CD8-positive, alpha-beta memory T cell (primary cell): ENCODE measurements at places on chromosomes 5 and 9.

GRCh38 chr5:66337626-66338226 is 193.6 kb downstream of the SREK1 start:
- no peaks in the 10 kb centered on the region for H3K4me1 ChIP-seq
- no peak overlapping the region for H3K27ac ChIP-seq
- H3K4me3 ChIP-seq = no peak overlapping the region
- no peaks in the 10 kb centered on the region for H3K36me3 ChIP-seq
- H3K27me3 ChIP-seq = no peaks in the 10 kb centered on the region
- no peak for DNase-seq

DNA sequence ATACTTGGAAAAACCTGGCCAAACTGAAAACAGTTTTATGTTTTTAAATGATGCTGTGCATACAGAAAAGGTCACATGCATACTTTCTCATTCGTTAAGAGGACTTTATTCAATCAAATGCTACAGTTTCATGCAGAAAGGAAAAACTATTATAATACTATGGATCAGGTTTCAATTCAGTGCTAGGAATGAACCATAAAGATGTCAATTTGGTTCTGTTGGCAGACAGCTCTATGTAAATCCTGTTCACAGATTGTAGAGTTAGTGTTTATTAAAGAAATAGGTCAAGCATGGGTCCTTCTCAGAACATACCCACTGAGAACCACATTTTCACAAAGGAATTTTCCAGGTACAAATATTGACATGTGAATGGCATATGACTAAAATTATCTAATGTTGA is 57.1 kb downstream of the RETREG1 start:
- no peaks in the 10 kb centered on the region for H3K4me1 ChIP-seq
- H3K36me3 ChIP-seq = no peaks in the 10 kb centered on the region
- no peak overlapping the region for H3K4me3 ChIP-seq
- H3K27me3 ChIP-seq = no peaks in the 10 kb centered on the region
- H3K27ac ChIP-seq = no peak overlapping the region
- no peak for DNase-seq

DNA sequence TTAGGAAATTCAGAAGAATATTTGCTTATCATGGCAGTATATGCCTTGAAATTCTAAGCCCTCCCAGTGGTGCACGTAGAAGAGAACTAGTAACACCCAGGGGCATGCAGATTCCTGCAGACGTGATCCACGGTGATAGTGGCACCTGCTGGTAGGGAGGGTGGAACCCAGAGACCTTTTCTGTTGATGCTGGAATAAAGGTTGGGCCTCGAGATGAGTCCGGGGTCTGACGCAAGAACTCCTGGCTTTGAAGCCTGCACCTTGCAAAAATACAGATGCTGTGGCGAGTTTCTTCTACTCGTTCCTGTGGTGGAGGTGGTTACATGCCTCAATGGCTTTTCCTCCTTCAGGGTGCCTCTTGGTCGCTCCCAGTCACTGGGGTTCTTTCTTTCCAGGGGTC is 39.5 kb upstream of the PHF2 start:
- H3K27ac ChIP-seq = no peak overlapping the region
- no peak for DNase-seq
- H3K36me3 ChIP-seq = peaks cover 27% of the 10 kb centered on the region
- H3K4me3 ChIP-seq = no peak overlapping the region

DNA sequence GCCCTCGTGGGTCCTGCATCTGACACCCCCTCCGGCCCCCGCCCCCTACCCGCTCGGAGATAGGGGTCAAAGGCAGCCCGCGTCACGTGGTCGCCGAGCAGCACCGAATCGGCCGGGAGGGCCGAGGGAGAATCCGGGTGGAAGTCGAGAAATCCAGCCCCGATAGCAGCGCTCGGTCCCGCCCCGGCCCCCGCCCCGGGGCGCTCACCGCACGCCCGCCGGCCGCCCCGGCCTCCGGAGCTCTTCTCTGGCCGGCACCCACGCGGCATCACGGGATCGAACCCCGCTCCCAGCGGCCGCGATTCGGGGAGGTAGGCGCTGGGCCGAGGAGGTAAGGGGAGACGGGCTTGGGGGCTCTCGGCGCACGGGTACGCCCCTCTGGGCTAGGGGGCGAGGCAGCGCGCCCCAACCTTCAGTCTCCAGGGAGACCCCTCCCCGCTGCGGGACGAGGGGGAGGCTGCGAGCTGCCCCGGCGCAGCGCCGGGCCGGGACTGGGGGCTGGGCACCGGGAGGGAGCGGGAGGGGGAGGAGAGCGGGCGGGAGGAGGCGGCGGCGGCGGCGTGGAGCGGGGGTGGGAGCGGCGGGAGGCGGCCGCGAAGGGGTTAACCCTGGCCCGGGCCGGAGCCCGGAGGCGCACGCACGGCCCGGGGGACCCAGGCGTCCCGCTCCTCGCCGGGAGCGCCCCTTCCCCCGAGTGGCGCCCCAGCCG is 22.1 kb upstream of the NDST1 start:
- peaks cover 4% of the 10 kb centered on the region for H3K27me3 ChIP-seq
- peak; percentile 9 for DNase-seq

DNA sequence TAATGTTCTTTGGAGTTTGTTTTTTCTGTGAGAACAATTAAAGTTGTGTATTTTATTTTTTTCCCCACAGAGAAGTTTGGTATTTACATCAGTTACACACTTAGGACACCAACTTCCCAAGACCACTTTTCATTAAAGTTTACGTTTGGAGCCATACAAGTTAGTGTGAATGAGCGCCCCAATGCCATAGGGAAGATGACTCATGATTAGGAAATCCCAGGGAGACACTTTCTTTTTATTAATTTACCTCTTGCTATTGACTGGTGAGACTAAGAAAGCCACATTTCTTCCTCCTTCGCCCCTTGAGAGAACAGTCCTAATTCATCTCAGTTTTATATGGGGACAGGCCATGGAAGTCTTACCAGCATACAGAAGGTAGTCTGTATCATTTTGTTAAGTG is 57.1 kb downstream of the EDIL3 start:
- H3K27ac ChIP-seq = no peak overlapping the region
- DNase-seq = no peak
- H3K36me3 ChIP-seq = no peaks in the 10 kb centered on the region
- H3K27me3 ChIP-seq = no peaks in the 10 kb centered on the region
- no peak overlapping the region for H3K4me3 ChIP-seq

DNA sequence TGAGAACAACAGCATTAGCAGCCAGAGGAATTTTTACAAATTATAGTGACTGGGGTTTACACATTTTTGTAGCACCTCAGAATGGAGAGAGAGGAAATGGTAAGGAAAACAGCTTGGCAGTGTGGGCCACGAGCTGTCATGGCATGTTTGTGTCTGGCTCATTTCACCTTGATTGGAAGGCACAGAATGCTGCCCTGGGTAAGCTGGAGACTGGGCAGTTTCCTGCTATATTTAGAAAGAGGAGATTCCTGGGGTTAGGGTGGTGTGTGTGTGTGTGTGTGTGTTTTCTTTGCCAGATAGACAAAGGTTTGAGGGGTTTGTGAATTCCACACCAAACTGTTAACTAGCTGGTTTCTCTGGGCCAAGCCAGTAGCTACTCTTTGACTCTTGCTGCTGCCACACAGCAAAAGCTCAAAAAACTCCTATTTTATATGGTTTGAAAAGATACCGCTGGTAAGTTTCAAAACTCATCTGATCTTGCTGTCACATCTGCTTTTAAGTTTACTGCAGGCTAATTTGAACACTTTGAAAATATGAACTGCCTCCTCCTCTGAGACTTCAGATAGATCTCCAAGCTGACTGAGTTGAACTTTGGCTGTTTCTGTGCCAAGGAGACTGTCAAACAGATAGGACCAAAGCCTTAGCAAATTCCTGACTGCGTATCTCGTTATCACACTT is 9.1 kb downstream of the ARHGAP26 start:
- peaks cover 48% of the 10 kb centered on the region for H3K4me1 ChIP-seq
- no peak for DNase-seq
- H3K4me3 ChIP-seq = no peak overlapping the region

GRCh38 chr9:131228988-131229387 is 47.3 kb downstream of the FAM78A start:
- H3K27ac ChIP-seq = no peak overlapping the region
- peaks cover 23% of the 10 kb centered on the region for H3K36me3 ChIP-seq
- no peak overlapping the region for H3K4me3 ChIP-seq
- no peaks in the 10 kb centered on the region for H3K27me3 ChIP-seq

DNA sequence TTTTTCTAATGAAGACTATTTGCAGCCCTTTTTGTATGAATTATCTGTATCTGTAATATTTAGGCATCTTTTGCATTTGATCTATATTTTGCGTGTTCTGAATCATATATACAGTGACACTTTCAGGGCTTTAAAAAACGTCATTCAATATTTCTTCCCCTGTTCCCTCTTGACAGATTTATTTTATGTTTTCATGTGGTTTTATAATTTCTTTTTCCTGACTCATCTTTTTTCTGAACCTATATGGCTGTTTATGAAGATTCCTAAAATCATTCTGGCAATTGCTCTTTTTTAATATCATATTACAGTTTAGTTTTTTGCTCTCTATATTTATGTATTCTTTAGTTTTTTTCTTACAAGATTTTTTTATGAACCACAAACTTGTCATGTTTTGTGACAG is 67.6 kb downstream of the SMARCA2 start:
- H3K36me3 ChIP-seq = peaks cover 54% of the 10 kb centered on the region
- no peaks in the 10 kb centered on the region for H3K4me1 ChIP-seq
- no peak overlapping the region for H3K4me3 ChIP-seq
- H3K27ac ChIP-seq = no peak overlapping the region
- no peaks in the 10 kb centered on the region for H3K27me3 ChIP-seq

DNA sequence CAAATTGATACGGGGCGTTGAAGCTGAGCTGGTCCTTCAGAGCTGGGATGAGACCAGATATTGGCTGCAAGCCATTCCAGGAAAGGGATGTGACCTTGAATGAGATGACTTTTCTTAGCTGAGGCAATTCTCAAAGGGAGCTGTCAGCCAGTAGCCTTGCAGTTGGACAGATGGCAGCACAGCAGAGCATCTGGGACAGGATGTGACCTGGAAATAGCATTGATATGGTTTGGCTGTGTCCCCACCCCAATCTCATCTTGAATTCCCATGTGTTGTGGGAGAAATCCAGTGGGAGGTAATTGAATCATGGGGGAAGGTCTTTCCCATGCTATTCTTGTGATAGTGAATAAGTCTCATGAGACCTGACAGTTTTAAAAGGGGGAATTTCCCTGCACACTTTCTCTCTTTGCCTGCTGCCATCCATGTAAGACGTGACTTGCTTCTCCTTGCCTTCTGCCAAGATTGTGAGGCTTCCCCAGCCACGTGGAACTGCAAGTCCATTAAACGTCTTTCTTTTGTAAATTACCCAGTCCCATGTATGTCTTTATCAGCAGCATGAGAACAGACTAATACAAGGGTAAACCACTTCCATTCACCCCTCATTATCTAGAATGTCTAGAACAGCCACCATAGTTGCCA is 19.8 kb upstream of the MTX3 start:
- H3K36me3 ChIP-seq = no peaks in the 10 kb centered on the region
- no peaks in the 10 kb centered on the region for H3K4me1 ChIP-seq
- no peaks in the 10 kb centered on the region for H3K27me3 ChIP-seq
- DNase-seq = no peak
- no peak overlapping the region for H3K27ac ChIP-seq
- H3K4me3 ChIP-seq = no peak overlapping the region

DNA sequence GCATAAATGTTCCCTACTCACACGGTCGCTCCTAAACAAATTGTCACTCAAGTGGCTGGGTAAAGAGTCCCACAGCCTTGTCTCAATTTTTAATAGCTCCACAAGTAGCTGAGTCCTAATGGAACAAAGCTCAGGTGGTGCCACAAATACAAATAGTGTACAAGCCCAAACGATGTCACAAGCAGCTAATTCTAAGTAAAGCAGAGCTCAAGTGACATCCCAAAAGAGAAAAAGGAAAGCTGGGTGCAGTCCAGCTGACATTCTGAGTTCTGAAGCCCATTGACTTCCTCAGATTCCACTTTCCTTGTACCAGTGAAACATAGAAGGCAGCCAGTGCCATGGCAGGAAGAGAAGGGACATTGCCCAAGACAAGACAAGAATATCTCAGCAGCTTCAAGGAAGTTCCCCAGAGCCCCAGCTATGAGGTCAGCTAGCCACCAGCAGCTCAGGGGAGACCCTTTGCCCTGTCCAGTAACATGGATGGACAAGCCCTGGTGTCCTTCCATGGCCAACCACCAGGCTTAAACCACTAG is 231.2 kb upstream of the SGCD start:
- H3K4me1 ChIP-seq = no peaks in the 10 kb centered on the region
- H3K27ac ChIP-seq = no peak overlapping the region
- DNase-seq = no peak
- no peak overlapping the region for H3K4me3 ChIP-seq
- no peaks in the 10 kb centered on the region for H3K27me3 ChIP-seq
- H3K36me3 ChIP-seq = no peaks in the 10 kb centered on the region

GRCh38 chr9:129783516-129784361 is 19.2 kb upstream of the TOR1B start:
- H3K4me1 ChIP-seq = no peaks in the 10 kb centered on the region
- H3K27me3 ChIP-seq = no peaks in the 10 kb centered on the region
- DNase-seq = peak; percentile 79
- H3K27ac ChIP-seq = no peak overlapping the region

- no peak overlapping the region for H3K27ac ChIP-seq
- H3K27me3 ChIP-seq = no peaks in the 10 kb centered on the region
- no peaks in the 10 kb centered on the region for H3K36me3 ChIP-seq
- no peak overlapping the region for H3K4me3 ChIP-seq
- H3K4me1 ChIP-seq = no peaks in the 10 kb centered on the region
Measured at GRCh38 chr9:3586066-3586465, 60.3 kb upstream of the RFX3 start.

DNA sequence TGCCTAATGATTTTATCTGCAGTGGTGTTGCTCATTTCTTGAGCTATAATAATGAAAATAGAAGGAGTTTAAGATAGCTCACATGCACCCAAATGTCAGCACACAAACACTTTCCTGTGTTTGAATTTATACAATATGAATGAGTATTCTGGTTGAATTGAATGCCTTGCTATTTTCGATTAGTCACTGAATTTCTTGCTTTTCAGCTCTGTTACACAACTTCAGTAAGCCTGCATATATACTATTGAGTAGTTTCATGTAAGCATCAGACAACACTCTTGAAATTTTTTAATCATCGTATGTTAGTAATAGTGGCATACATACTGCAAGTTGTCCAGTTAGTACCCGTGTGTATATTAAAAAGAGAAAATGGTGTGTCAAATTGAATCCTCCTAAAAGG is 281.5 kb upstream of the GRIA1 start:
- no peaks in the 10 kb centered on the region for H3K36me3 ChIP-seq
- no peaks in the 10 kb centered on the region for H3K4me1 ChIP-seq
- no peaks in the 10 kb centered on the region for H3K27me3 ChIP-seq

- no peak overlapping the region for H3K4me3 ChIP-seq
- H3K27me3 ChIP-seq = no peaks in the 10 kb centered on the region
Measured at GRCh38 chr9:29564564-29564963, 1991.3 kb upstream of the C9orf72 start.

DNA sequence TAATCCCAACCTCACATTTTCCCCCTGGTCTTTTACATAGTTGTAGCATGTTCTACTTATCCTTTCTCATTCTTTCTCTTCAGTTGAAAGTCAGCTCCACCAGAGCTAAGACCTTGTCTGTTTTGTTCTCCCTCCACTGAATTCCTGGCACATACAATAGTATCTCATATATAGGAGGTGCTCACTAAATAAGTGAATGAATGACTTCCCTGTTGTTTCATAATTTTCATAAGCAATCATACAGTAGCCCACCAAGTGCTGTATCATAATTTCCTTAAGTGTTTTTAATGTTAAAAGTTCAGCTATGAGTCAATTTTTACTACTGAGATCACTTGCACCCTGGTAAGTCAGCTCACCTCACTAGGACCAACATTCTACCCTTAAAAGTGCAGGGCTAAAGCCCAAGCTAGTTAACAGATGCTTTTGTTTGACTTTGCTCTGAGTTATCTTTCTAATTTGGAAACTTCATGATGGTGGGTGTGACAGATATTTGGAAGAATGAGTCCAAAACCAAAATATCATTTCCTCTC is 27.6 kb downstream of the TMEM245 start:
- no peaks in the 10 kb centered on the region for H3K27me3 ChIP-seq
- no peak for DNase-seq
- H3K4me3 ChIP-seq = no peak overlapping the region
- H3K36me3 ChIP-seq = peaks cover 29% of the 10 kb centered on the region
